ENCODE measurements at places on chromosomes 13 and 19. TPM values are rescaled to one million over a fixed set of nuclear protein-coding genes. Genes with fewer than 3 reads are reported as not detected.

DNA sequence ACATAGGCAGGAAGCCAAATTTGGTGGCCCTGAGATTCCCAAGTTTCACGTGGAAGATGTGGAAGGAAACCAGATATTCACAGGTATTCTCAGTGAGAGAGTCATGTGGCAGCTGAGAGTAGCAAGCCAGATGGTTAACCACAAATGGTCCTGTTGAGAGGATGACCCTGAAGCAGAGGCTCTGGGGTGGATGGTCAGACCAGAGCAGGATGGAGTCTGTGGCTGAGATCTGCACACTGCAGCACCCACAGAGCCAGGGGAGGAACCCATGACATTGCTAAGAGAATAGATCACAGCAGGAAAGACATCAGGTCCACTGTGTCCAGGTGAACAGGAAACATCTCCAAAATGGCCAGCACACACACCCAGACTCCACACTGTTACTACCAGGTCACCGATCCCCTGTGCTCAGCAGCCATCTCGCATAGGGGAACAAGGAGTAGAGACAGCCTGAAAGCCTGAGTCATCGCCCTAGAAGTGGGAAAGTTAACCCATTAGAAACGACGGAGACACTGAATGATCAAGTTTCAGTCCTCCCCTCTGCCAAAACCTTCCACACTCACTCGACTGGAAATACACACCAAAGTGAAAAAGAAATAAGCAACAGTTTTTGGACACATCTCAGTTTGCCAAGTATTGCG, 160.0 kb downstream of the RBM26 start:
- DNase-seq, result no peak

DNA sequence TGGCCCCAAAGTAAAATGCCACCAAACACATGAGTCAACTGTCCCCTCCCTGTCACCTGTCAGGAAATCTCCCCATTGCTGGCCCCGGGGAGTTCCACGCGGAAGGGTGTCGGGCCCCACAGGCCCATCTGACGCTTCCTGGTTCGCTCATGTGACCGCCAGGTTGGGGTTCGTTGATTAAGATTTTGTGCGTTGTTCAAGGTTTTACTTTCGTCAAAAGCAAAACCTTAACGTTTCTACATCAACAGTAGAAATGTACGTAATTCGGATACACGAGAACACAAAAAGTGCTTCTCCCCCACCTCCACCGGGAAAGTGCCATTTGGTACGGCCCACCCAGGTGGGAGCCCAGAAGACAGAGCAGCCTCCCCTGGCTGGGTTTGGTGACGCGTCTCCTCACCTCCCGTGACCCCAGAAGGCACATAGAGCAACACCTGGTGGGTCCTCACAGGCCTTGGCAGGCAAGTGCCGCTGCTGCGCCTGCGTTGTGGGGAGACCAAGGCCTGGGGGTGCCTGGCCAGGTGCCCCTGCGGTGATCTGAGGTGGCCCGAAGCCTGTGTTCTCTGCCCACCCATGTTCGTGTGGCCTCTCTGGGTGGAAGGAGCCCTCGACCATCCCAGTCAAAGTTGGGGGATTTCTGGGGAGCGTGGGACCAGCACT, 161.6 kb downstream of the KDM4B start:
- no peak for DNase-seq

DNA sequence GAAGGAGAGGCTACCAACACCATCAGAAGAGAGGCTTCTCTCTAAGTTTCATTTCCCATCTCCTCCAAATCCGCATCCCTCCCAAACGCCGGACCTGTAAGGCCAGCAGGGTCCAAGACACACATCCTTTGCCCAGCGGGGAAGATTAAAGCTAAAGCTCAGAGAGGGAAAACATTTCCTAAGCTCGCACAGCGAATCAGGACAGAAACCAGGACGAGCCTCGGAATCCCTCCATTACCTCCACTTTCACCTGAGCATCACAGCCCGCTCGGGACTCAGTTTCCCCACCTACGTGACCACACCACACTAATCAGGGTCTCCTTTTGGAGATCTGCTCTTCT, 711 bp upstream of the FOSB start:
- DNase-seq, result no peak

ZNF578 gene
- polyA plus RNA-seq, result 5.6 TPM

PGLYRP2 gene
- not detected for polyA plus RNA-seq

DNA sequence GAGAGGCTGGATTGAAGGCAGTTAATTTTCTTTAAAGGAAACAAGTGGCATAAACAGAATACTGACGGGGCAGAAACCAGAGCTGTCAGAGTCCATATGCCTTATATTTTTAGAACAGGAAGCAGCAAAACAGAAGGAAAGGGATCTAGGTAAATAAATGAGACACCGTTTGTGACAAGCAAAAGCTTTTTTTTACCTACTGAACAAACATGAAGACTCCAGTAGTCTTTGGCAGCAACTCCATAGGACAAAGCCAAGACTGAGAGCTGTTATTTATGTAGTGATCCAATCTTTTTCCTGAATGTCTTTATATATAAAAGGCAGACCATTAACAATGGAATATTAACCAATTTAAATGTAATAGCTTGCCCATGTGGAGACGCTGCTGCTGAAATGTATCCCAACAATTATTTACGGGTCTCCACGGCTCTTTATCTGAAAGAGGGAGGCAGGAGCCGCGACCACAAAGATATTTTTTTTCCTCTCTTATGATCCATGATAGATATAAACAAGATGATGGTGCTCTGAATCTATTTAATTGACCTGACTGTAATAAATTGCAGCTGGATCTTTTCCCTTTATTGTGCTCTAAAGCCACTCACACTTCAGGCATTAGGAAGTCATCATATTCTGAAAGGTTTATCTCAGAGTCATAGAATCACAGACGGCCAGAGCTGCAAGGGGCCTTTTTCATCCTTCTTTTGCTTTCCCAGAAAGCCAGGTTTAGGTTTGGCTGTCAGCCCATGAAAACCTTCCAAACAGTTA, 687.8 kb downstream of the EFNB2 start:
- DNase-seq, result peak; percentile 19

GJB6 gene
- 1.9 TPM for polyA plus RNA-seq

DNA sequence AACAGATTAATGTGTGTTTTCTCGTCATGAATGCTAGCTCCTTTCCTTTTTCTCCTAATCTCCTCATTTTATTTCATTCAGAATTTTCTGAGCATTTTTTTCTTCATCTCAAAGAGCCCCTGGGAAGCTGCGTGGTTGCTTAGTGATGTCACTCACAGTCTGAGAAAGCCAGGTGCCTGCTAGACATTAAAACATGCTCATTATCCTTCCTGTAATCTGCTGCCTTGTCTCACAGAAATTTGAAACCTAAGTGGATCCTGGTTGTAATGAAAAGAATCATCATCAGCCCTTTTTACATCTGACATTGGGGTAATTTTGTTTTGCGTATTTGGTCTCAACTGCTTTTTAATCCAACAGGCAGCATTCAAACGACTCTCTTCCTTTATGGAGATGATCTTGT, 108.2 kb upstream of the RNF113B start:
- DNase-seq, result no peak

DNA sequence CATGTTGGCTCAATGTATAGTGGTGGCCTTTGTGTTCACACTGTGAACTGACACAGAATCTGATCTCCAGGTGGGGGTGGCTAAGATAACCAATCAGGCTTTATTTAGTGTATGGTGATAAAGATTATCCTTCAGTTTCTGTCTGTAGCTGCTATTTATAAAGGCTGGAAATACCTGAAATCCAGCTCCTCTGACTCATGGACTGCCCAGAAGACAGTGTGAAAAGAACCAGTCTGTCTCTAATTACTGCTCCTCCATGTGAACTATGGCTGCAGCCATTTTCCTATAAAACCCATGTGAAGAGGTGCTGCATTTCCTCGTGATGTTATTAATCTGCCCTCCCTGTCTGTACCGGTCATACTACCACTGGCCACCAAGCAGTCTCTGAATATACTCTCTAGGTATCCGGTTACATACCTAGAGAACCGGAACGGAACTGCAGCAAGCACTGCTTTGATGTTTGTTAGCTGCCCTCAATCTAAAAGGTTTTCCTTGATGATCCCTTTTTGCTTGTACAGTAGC, 238.0 kb downstream of the LHFPL6 start:
- peak; percentile 36 for DNase-seq

ZNF570 gene
- polyA plus RNA-seq, result 11.5 TPM

RNF113B gene
- not detected for polyA plus RNA-seq

DNA sequence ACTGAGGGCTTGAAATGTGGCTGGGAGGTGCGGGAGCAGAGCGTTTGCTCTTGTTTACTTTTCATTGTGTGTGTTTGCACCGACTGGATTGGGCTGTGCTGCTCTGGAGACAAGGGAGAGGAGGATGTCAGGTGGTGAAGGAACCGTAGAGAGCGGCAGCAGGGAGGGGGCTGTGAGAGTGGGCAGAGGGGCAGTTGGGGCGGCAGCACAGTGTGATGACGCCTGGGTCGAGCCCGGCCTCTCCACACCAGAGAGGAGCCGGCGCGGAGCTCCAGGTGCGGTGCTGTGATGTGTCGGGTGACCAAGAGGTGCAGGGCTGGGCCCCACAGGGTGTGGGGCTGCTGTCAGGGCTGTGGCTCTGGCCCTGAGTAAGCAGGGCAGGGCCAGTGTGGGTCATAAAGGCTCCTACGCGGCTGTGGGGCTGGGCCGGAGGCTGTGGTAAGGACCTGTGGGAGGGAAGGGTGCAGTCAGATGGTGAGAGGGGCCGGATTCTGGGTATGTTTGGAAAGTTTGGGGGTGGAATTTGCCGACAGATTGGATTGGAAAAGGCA, 10.5 kb downstream of the NAXD start:
- DNase-seq, result no peak

- DNase-seq, result no peak
These were observed 550.7 kb downstream of the KCTD12 start for GRCh38 chr13:76335463-76335862.
